T-helper 2 cell treated with Interferon-gamma antibody and Interleukin-4, amounts not matched to agents 5 μg/mL and 100 μg/mL, for 36 hours (primary cell): ENCODE measurements at places on chromosomes 4 and X.
A peak's percentile ranks its signal among the peaks of the same experiment; 100 is the strongest.

GRCh38 chrX:65136424-65136823 is 160.2 kb upstream of the ZC4H2 start:
- no peak overlapping the region for H3K27ac ChIP-seq
- no peaks in the 10 kb centered on the region for H3K27me3 ChIP-seq
- DNase-seq = no peak
- H3K4me3 ChIP-seq = no peak overlapping the region
- no peaks in the 10 kb centered on the region for H3K36me3 ChIP-seq
- H3K4me1 ChIP-seq = no peaks in the 10 kb centered on the region

- peaks cover 11% of the 10 kb centered on the region for H3K4me1 ChIP-seq
- H3K27me3 ChIP-seq = peaks cover 7% of the 10 kb centered on the region
- peak; percentile 18 for DNase-seq
- H3K27ac ChIP-seq = no peak overlapping the region
Measured at GRCh38 chr4:102007959-102008425, 217.5 kb downstream of the BANK1 start.

DNA sequence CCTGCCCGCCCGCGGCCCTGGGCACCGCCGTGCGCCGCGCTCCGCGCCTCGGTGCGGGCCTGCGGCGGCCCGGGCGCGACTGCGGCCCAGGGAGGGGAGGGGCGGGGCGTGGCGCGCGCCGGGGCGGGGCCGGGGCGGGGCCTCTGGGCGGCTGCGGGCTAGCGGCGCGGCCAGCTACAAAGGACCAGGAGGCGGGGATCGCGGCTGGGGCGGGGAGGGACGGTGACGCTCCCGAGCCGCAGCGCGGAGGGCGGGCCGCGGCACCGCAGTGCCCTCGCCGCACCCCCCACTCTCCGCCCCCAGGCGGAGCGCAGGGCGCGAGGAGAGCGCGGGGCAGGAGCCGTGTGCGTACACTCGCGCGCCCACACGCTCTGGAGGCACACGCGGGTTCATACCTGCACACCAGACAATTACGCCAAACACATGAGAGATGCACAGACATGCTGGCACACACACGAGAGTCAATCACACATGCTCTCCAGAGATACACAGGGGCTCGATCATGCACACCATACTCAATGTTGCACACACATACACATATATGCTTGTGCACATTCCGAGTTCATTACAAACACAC is at the start of gene CRMP1:
TSS of gene CRMP1 (minus strand) at position 83 of the 577 bp plus-strand sequence. CDS start 117 bp downstream, outside the sequence.
- H3K4me1 ChIP-seq = no peaks in the 10 kb centered on the region
- peaks cover 53% of the 10 kb centered on the region for H3K27me3 ChIP-seq
- no peak within 1 kb of the TSS for H3K27ac ChIP-seq
- H3K4me3 ChIP-seq = no peak within 1 kb of the TSS

- peaks cover 4% of the 10 kb centered on the region for H3K4me1 ChIP-seq
- peak overlapping the region; percentile 39 for H3K4me3 ChIP-seq
- peaks cover 5% of the 10 kb centered on the region for H3K27me3 ChIP-seq
Measured at GRCh38 chrX:2926664-2927275, 2.4 kb downstream of the ARSD start.

DNA sequence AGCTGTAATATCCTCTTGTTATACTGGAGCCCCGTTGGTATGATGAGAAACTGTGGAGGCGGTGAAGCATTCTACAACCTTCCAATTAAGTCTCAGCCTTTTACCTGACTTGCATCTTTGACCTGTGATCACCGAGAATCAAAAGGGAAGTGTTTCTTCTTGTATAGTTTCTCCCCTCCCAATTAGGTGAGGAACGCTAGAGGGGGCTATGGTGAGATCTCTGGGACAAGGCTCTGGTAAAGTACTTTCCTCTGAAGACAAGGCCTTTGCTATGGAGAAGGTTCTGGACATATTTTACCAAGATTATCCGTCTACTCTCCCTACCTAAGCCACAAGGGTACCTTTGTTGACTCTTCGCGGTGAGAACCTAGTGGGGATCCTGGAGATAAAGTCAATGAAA is 111.3 kb downstream of the CBLL2 start:
- no peak overlapping the region for H3K27ac ChIP-seq
- no peaks in the 10 kb centered on the region for H3K36me3 ChIP-seq
- no peak overlapping the region for H3K4me3 ChIP-seq
- no peaks in the 10 kb centered on the region for H3K27me3 ChIP-seq
- no peaks in the 10 kb centered on the region for H3K4me1 ChIP-seq

- no peaks in the 10 kb centered on the region for H3K36me3 ChIP-seq
- no peak overlapping the region for H3K27ac ChIP-seq
- DNase-seq = no peak
- H3K4me1 ChIP-seq = no peaks in the 10 kb centered on the region
- no peak overlapping the region for H3K4me3 ChIP-seq
- H3K27me3 ChIP-seq = no peaks in the 10 kb centered on the region
Measured at GRCh38 chr4:68591204-68591603, 15.1 kb upstream of the UGT2B17 start.

DNA sequence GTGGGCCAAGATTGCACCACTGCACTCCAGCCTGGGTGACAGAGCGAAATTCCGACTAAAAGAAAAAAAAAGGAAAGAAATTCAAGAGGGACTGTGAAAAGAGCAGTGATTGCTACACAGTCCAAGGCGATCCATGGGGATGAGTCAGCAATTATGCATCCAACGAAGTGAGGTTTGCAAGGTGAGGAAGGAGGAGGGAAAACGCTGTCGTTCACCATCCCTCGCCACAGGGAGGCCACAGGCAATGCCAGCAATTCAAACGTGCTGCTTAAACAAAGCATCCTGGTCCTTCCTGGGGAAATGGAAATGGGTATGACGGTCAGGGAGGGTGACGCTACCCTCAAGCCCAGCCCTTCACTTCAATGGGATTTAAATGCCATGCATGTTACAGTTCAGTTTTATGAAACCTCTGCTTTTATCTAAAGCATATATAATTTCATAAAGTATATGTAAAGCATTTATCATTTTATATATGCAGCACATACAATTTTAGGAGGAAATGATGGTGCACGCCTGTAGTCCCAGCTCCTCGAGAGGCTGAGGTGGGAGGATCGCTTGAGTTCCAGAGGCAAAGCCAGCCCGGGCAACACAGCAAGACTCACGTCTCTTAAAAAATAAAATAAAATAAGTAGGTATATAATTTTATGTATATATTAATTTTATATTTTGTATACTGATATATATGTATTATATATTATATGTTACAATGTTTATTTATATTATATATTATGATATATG is 108.7 kb downstream of the DHRSX start:
- H3K27me3 ChIP-seq = no peaks in the 10 kb centered on the region
- no peak overlapping the region for H3K4me3 ChIP-seq
- H3K4me1 ChIP-seq = no peaks in the 10 kb centered on the region
- H3K36me3 ChIP-seq = peaks cover 16% of the 10 kb centered on the region
- no peak overlapping the region for H3K27ac ChIP-seq
- no peak for DNase-seq

DNA sequence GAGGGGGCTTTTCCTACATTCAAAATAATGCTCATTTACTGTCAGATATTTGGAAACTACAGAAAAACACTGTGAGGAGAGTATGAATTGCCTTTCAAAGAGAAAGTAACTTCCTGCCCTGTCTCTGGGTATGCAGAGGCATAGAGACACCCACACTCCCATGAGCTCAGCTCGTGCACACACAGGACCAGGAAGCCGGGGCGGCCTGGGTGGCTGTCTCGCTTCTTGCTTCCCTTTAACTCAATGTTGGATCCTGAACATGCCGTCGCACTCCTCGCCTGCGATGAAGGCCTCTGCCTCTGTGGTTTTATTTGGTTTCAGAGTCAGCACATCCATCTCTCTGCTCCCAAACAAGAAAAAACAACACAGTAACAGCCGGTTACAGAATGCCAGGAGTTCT is 40.1 kb upstream of the GPR78 start:
- H3K4me1 ChIP-seq = peaks cover 5% of the 10 kb centered on the region
- DNase-seq = no peak
- H3K27me3 ChIP-seq = no peaks in the 10 kb centered on the region
- peak overlapping the region; percentile 8 for H3K4me3 ChIP-seq
- peak overlapping the region; percentile 31 for H3K27ac ChIP-seq

- no peaks in the 10 kb centered on the region for H3K27me3 ChIP-seq
- peaks cover 7% of the 10 kb centered on the region for H3K4me1 ChIP-seq
- H3K4me3 ChIP-seq = no peak overlapping the region
Measured at GRCh38 chr4:158865520-158866177, 96.8 kb downstream of the FNIP2 start.

- no peak within 1 kb of the TSS for H3K27ac ChIP-seq
- peak within 1 kb of the TSS; percentile 66 for H3K4me3 ChIP-seq
- no peak for DNase-seq
- no peaks in the 10 kb centered on the region for H3K36me3 ChIP-seq
Measured at GRCh38 chrX:101550362-101550750, at the start of gene ARMCX1. TSS of gene ARMCX1 (plus strand) at chrX:101550547. CDS start at chrX:101552931, 2,384 bp downstream.

GRCh38 chrX:120514236-120514635 is 45.1 kb upstream of the LAMP2 start:
- no peaks in the 10 kb centered on the region for H3K4me1 ChIP-seq
- H3K27me3 ChIP-seq = no peaks in the 10 kb centered on the region
- DNase-seq = no peak

GRCh38 chrX:40755291-40756249 is 20.2 kb upstream of the MED14 start:
- no peak overlapping the region for H3K4me3 ChIP-seq
- H3K36me3 ChIP-seq = peaks cover 2% of the 10 kb centered on the region
- no peaks in the 10 kb centered on the region for H3K27me3 ChIP-seq

- no peak for DNase-seq
- no peaks in the 10 kb centered on the region for H3K36me3 ChIP-seq
- no peaks in the 10 kb centered on the region for H3K4me1 ChIP-seq
- H3K4me3 ChIP-seq = no peak overlapping the region
- H3K27ac ChIP-seq = no peak overlapping the region
Measured at GRCh38 chrX:134864431-134864830, 126.4 kb upstream of the SMIM10 start.

GRCh38 chrX:45840411-45840950 is 639.8 kb upstream of the DIPK2B start:
- H3K27me3 ChIP-seq = no peaks in the 10 kb centered on the region
- H3K4me3 ChIP-seq = no peak overlapping the region
- H3K27ac ChIP-seq = no peak overlapping the region
- DNase-seq = no peak
- H3K36me3 ChIP-seq = peaks cover 38% of the 10 kb centered on the region
- peaks cover 31% of the 10 kb centered on the region for H3K4me1 ChIP-seq

GRCh38 chrX:17499512-17499911 is 124.5 kb downstream of the NHS start:
- no peaks in the 10 kb centered on the region for H3K27me3 ChIP-seq
- no peak overlapping the region for H3K27ac ChIP-seq
- DNase-seq = no peak
- no peaks in the 10 kb centered on the region for H3K4me1 ChIP-seq
- H3K36me3 ChIP-seq = no peaks in the 10 kb centered on the region

DNA sequence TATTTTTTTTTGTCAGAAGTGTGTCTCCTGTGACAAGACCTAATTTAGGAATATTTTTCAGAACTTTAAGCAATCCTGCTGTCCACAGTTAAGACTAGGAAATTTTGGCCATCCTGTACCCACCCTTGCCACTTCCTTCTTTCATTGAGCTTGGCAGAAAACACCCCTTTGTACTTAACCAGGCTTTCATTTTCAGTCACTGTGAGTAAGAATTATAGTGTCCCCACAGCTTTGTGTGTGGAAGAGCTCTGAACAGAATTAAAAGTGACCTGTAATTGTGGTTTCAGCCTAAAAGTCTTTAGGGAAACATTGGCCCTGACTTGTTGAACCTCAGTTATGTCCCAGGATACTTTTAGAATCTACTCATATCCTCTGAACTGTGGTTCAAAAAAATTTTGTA is 153.7 kb upstream of the BMP3 start:
- H3K27ac ChIP-seq = no peak overlapping the region
- peaks cover 2% of the 10 kb centered on the region for H3K4me1 ChIP-seq
- no peak overlapping the region for H3K4me3 ChIP-seq
- DNase-seq = no peak

GRCh38 chrX:153438532-153438931 is 7.3 kb downstream of the TREX2 start:
- DNase-seq = no peak
- H3K4me3 ChIP-seq = no peak overlapping the region
- H3K27ac ChIP-seq = no peak overlapping the region
- H3K4me1 ChIP-seq = no peaks in the 10 kb centered on the region
- no peaks in the 10 kb centered on the region for H3K36me3 ChIP-seq

GRCh38 chr4:144594471-144594986 is 51.4 kb upstream of the HHIP start:
- no peak for DNase-seq
- no peaks in the 10 kb centered on the region for H3K36me3 ChIP-seq
- no peak overlapping the region for H3K4me3 ChIP-seq
- H3K27me3 ChIP-seq = peaks cover 2% of the 10 kb centered on the region
- H3K4me1 ChIP-seq = no peaks in the 10 kb centered on the region
- H3K27ac ChIP-seq = no peak overlapping the region

- H3K4me3 ChIP-seq = no peak overlapping the region
- no peaks in the 10 kb centered on the region for H3K4me1 ChIP-seq
- H3K36me3 ChIP-seq = no peaks in the 10 kb centered on the region
- DNase-seq = no peak
- no peaks in the 10 kb centered on the region for H3K27me3 ChIP-seq
Measured at GRCh38 chr4:104751468-104751867, 256.8 kb upstream of the CXXC4 start.

DNA sequence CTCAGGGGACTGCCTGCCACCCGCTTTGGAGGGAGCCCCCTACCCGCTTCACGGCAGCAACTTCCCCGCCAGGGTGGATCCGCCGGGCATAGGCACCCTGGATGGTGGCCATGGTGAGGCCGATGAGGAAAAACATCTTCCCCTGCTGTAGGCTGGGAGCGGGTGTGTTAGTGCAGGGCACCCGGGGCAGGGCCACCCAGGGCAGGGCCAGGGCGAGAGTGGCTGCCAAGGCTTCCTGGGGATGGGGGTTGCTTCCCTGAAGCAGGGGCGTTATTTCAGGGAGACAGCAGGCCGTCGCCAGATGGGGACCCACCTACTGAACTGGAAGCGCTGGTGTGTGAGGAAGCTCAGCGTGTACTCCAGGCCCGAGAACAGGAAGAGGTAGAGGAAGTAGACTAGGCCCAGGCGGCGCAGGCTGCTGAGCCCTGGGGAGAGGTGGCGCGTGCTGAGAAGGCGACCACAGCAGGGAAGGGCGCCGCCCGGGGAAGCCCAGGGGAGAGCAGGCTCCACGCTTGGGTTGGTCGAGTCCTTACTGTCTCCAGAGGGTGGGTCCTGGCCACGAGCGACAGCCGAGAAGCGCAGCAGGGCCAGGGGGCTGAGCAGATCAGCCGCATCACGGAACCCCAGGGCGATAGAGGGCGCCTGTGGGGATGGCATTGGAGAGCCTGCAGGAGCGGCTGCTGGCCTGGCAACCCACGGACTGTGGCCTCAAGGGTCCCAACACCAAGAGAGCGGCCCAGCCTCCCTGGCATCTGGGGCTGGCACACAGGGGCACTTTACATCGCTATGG is 31.5 kb downstream of the NOP14 start:
- H3K4me1 ChIP-seq = peaks cover 29% of the 10 kb centered on the region
- no peaks in the 10 kb centered on the region for H3K27me3 ChIP-seq
- peak overlapping the region; percentile 96 for H3K4me3 ChIP-seq
- H3K36me3 ChIP-seq = peaks cover 41% of the 10 kb centered on the region

DNA sequence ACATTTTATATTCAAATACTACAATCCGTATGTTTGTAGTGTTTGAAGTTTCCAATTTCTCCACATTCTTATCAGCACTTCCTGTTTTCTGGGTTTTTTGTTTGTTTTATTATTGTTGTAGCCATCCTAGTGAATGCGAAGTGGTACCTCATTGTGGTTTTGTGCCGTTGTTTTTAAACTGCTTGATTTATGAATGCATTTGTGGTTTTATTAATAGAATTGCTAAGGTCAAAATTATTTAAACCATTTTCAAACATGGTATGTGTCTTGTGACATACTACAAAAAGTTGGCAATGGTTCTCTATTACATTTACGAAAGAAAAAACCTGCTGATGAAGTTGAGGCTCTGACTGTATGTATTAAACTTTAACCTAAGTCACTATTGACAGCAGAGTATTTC is 780.0 kb upstream of the MAGEB2 start:
- no peak overlapping the region for H3K4me3 ChIP-seq
- H3K27ac ChIP-seq = no peak overlapping the region
- no peaks in the 10 kb centered on the region for H3K36me3 ChIP-seq
